ENCODE measurements at places on chromosomes 7 and 10. TPM values are rescaled to one million over a fixed set of nuclear protein-coding genes. Genes with fewer than 3 reads are reported as not detected.

The MORN4 gene
- 4.4 TPM for polyA plus RNA-seq

DNA sequence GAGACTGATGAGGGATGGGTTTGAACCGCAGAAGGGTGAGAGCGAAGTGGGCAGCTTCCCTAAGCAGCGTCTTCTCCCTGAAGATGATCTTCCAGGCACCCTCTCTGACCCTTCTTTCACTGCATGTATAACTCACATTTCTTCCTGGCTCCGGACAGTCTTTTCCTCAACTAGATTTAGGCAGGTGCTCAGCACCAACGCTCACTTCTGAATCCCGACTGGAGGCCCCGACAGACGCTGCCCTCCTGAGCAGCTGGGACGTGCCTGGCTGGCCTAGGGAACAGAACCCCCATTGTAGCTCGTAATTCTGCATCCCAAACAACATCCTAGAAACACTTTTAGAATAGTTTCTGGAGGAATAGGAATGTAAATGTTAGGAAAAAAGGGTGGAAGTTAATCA is 206.6 kb downstream of the DIP2C start:
- no peak for DNase-seq

The ZNF727 gene
- 0.14 TPM for polyA plus RNA-seq

GRCh38 chr10:16904639-16905061 is 87.4 kb upstream of the RSU1 start:
- DNase-seq, result peak; percentile 86

The ITPRID1 gene
- polyA plus RNA-seq, result 0.88 TPM

The ZNF853 gene
- polyA plus RNA-seq, result 13.8 TPM

The EPO gene
- not detected for polyA plus RNA-seq

The OR2AE1 gene
- not detected for polyA plus RNA-seq

DNA sequence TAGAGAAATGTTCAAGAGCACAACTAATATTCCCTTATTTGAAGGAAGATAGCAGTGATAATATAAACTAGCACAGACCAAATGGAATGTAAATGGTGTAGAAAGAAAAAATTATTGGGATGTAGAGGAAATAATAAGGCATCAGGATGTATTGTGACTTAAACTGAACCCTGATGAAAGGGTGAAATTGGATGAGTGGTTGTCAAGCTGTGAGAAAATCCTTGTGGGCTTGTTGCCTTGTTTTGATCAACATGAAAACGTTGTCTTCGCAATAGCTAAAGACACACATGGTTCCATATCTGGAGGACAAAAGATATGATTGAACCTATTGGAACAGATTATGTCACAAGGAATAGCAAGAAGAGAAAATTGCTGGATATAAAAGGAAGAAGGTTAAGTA is 40.3 kb upstream of the CNTNAP2 start:
- DNase-seq, result no peak

DNA sequence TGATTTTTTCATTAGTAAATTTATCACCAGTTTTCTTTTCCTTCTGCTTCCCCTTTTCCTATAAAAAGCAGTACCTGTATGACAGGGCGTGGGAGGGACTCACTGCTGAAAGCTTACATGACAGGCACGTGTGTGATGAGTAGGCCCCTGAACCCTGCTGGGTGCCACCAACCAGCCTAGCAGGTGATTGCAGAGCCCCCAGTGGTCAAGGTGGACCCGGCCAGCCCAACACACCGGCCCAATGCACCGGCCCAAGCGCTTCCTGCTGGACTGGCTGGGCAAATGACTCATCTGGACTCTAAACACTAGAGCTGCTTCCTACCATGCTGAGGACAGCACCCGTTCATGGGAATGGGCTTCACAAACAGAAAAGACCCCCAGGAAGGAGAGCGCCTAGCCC is 89.8 kb upstream of the TMEM72 start:
- no peak for DNase-seq

DNA sequence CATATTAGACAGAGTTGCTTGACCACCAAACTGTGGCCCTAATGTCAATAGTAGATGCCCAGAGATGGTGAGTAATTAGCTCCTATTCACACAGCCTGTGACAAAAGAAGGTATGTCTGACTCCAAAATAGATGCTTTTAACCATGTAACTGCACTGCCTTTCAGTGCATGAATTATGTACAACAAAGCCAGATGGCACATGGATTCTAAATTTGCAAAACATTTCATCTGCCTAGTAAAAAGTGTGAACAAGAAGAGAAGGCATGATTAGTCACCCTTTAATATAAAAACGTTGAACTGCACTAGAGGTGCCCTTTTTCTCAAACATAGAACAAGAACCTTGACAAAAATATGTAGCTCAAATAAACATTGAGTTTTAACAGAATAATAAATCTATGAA is 35.5 kb upstream of the PTPRZ1 start:
- no peak for DNase-seq

All from muscle of back (tissue), 13 donors.